Activated CD4-positive, CD25-positive, alpha-beta regulatory T cell treated with anti-CD3 and anti-CD28 coated beads, Interleukin-2, amount 50 U/mL, for 72 hours (primary cell): ENCODE measurements at places on chromosomes 3 and 15.

DNA sequence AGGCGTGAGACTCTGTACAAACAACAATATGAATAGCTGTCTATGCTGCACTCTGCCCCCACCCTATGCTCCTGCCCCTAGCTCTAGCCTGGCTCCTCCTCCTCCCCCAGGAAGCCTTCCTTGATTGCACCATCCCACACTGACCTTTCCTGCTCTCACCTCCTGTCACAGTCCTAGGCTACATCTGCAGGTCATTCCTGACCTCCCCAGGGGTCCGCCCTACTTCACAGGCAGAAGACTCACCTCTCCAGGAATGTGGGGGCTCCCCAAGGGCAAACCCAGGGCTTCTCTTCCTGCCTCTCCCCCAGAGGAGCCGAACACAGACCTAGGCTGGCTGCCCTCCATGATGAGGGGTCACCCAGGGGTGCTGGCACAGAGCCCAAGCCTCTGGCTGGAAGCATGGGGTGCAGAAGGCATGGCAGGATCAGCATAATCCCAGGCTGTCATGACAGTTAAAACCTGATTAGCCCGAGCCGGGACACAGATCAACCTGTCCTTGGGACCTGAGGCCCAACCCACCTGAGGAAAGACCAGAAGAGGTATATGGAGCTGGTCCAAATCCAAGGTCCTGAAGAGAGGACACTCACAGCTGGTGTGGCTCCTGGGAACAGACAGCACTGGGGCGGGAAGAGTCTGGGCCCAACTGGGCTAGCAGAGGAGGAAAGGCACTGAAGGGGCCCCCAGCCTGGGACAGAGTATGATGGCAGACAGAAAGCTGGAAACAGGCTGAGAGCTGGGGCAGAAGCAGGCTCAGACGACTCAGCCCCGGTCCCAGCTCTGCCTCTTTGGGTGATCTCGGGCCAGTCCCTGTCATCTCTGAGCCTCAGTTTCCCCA lies 5.9 kb downstream of the SEMA7A start:
- no peak for DNase-seq

- DNase-seq, result no peak
Observed at GRCh38 chr3:107028626-107029025, 348.6 kb upstream of the CCDC54 start.

- DNase-seq, result no peak
Observed at GRCh38 chr3:24349367-24350019, 145.2 kb downstream of the THRB start.

GRCh38 chr3:189464799-189465198 lies 166.4 kb upstream of the TP63 start:
- no peak for DNase-seq

GRCh38 chr3:196499807-196500524 lies 3.6 kb downstream of the RNF168 start:
- DNase-seq, result no peak

GRCh38 chr15:100383302-100384107 lies 41.7 kb upstream of the ADAMTS17 start:
- DNase-seq, result no peak

DNA sequence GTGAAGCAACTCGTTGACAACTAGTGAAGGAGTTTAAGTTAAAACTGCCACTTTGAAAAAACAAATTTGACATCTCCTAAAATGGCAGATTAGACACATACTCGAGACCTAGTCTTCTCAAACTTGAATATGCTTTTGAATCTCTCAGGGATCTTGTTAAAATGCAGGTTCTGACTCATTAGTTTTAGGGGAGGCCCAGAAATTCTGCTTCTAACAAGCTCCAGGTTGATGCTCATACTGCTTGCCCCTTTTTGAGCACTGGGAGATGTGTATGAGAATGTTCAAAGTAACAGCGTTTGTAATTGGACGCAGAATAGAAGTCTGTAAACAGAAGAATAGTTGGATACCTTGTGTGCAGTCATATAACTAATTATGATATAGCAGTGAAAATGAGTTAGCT lies 1.6 kb downstream of the C3orf38 start:
- DNase-seq, result no peak

DNA sequence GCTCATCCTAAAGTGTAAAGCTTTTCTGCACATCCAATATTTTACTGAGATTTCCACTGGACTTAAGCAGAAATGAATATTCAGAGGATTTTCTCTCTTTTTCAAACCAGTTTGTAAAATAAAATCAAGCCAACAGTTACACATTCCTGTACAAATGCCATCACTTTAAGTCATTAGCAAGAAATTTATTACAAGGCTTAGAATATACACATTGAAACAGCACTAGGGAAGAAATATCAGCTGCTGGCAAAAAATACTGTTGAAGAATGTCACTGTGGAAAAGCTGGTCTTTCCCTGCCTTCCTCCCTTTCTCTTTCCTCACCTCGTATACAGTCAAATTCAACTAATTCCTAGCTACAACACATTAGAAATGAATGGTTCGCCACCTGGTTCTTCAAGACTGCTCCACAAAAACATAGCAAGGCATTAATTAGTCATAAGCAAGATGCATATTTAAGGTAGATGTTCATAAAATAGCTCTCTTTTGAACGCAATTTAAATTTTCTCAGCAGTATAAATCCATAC lies 21.3 kb downstream of the PLOD2 start:
- no peak for DNase-seq
